CD4-positive, alpha-beta memory T cell (primary cell): ENCODE measurements at places on chromosomes 12 and 14.

DNA sequence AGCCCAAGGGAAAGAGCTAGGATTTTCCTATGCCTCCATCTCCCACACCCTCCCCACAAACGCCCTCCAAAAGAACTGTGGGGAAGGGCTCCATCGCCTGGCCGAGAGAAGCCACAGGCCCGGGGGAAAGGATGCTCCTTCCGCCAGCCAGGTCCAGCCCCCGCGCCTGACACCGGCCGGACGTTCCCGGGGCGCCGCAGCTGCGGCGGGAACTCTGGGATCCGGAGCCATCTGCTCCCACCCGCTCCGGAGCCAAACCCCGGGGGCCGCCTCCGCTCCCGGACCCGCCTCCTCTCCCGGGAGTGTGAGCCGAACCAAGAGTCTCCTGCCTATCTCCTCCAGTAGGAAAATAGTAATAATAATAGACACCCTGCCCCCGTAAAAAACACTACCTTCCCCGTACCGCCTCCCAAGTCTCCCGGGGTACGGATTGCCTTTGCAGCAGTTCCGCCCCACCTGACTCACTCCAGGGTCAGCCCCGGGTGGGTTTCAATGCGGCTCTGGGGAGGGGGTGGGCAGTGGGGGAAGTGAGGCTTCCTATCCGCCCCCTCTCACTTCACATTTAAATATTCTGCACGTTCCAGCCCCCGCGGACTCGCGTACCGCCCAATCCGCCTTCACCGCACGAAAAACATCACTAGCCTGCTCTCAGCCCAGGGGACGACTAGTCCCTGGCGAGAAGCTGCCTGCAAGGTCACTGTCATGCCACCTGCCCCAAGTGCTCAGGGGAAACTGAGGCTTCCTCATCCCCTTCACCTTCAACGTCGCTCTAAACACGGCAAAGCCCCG lies 2.4 kb downstream of the AGAP2 start:
- H3K27me3 ChIP-seq: no peaks in the 10 kb centered on the region
- DNase-seq: no peak
- no peak overlapping the region for H3K27ac ChIP-seq
- H3K36me3 ChIP-seq: peaks cover 53% of the 10 kb centered on the region

- no peak overlapping the region for H3K27ac ChIP-seq
- peaks cover 26% of the 10 kb centered on the region for H3K4me1 ChIP-seq
- no peaks in the 10 kb centered on the region for H3K27me3 ChIP-seq
- peaks cover 8% of the 10 kb centered on the region for H3K36me3 ChIP-seq
These were observed 2.5 kb upstream of the DDX23 start for GRCh38 chr12:48854488-48854887.

GRCh38 chr12:2301531-2302461 lies 249.0 kb downstream of the CACNA1C start:
- DNase-seq: no peak
- no peaks in the 10 kb centered on the region for H3K4me1 ChIP-seq
- H3K36me3 ChIP-seq: no peaks in the 10 kb centered on the region
- H3K27ac ChIP-seq: no peak overlapping the region

- H3K4me1 ChIP-seq: peaks cover 10% of the 10 kb centered on the region
- no peaks in the 10 kb centered on the region for H3K27me3 ChIP-seq
- no peak for DNase-seq
- no peak overlapping the region for H3K4me3 ChIP-seq
- H3K36me3 ChIP-seq: no peaks in the 10 kb centered on the region
- H3K27ac ChIP-seq: no peak overlapping the region
These were observed 483.3 kb downstream of the ZFP36L1 start for GRCh38 chr14:68309616-68310015.

DNA sequence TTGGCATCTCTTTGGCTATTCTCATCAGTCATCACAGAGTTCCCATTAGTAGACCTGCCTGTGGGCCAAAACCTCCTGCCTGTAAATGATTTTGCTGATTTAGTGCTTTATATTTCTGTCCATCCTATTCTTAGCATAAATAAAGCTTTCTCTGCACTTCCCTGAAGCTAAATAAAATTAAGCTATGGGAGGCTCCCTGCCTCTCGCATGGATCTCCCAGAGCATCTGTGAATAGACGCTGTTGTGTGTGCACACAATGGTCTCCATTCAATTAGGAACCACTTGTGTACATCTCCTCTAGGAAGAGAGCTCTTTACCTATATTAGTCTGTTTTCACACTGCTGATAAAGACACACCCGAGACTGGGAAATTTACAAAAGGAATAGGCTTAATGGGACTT lies 80.4 kb downstream of the PPFIBP1 start:
- DNase-seq: no peak
- H3K27me3 ChIP-seq: no peaks in the 10 kb centered on the region
- H3K36me3 ChIP-seq: no peaks in the 10 kb centered on the region

DNA sequence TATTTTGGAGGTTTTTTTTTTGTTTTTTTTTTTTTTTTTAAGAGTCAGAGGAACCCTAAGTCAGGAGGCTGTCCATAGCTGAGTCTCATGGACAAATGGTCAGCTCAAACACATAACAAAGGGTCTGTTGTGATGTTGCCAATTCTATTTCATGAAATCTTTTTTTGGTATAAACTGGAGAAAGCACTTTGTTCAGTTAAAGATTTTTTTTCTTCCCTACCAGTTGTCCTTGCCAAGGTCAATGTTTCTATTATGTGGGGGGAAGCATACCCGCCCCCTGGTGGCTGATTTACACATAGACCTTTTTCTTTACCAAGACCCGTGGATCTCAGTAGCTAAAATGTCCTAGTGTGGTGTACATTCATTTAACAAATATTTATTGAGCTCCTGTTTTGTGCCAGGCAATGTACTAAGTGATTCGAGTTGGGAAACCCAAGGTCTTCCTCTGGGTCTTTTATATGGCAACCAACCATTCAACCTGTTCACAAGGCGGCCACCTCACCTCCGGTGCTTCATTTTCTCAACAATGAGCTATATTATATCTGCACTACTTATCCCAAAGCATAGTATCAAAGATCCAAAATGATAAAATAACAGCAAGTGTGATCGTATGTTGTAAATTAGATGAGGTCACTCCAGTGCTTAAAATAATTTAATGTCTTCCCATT lies 214.5 kb downstream of the PAH start:
- H3K27me3 ChIP-seq: no peaks in the 10 kb centered on the region
- DNase-seq: no peak
- H3K27ac ChIP-seq: no peak overlapping the region

DNA sequence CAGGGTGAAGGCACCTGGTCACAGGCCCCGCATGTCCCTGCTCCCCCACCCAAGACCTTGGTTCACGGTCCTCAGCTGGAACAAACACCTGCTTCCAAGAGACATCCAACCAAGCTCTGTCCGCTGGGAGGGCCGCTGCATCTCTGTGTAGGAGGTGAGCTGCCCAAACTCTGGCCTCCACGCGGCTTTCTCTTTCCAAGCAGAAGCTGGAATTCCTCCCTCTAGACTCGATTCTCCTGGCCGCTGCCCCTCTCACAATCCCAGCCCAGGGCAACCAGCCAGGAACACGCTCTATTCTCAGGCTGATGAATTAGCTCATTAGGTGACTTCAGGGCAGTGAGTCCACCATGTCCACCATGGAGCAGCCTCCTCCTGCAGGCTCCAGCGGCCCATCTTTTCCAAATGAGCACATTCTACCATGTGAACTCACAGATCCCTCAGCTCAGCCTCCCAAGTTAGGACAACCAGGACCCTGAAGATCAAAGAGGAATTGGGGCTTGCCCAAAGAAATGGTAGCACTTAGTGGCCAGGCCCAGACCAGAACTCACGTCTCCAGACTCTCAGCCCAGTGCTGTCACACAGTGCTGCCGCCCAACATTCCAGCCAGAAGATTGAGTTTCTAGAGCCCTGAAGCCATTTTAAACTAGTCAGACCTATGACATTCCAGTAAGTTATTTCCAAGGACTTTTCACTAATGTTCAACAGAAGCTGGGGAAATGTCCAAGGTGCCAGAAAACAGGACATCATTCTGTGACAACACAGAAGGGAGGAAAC lies 146.6 kb downstream of the ANO2 start:
- H3K36me3 ChIP-seq: no peaks in the 10 kb centered on the region
- DNase-seq: no peak
- H3K27ac ChIP-seq: no peak overlapping the region

GRCh38 chr14:65414961-65415589 lies 2.5 kb downstream of the FUT8 start:
- H3K4me3 ChIP-seq: no peak overlapping the region
- H3K27me3 ChIP-seq: no peaks in the 10 kb centered on the region
- no peaks in the 10 kb centered on the region for H3K36me3 ChIP-seq
- no peak overlapping the region for H3K27ac ChIP-seq

GRCh38 chr14:76086636-76087035 lies 65.1 kb upstream of the GPATCH2L start:
- H3K36me3 ChIP-seq: no peaks in the 10 kb centered on the region
- H3K4me3 ChIP-seq: no peak overlapping the region
- H3K4me1 ChIP-seq: no peaks in the 10 kb centered on the region
- no peaks in the 10 kb centered on the region for H3K27me3 ChIP-seq

DNA sequence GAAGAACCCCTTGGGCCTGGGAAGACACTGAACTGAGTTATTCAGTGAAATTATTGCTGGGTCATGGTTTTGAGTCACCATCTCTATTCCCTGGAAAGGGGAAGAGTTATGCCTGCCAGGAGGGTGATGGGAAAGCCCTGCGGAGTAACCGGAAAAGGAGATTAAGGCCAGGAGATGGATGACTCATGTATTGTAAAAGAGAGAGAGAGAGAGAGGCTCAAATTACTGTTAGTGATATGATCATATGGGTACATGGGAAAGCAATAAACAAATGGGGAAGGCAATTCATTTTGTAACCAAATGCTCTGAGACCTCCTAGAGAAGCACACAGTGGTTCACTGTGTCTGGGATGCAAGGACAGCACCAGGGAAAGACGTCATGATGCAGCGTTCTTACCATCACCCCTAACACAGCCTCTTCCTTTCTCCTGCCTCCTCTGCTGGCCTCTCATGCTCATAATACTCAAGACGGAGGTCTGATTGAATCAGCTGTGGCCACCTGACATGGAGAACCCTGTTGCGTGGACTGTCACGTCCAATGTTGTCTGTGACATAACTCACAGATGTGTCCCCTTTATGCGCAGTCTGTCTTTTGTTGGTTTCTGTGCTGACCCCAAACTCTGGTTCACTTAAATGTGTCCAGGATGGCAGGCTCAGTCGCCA lies 243.7 kb downstream of the TMEM132D start:
- no peaks in the 10 kb centered on the region for H3K36me3 ChIP-seq
- H3K27me3 ChIP-seq: no peaks in the 10 kb centered on the region
- no peak for DNase-seq
- H3K4me1 ChIP-seq: no peaks in the 10 kb centered on the region
- H3K4me3 ChIP-seq: no peak overlapping the region
